Nephron progenitor cell (in vitro differentiated cells): ENCODE measurements at places on chromosomes 12 and 14.

DNA sequence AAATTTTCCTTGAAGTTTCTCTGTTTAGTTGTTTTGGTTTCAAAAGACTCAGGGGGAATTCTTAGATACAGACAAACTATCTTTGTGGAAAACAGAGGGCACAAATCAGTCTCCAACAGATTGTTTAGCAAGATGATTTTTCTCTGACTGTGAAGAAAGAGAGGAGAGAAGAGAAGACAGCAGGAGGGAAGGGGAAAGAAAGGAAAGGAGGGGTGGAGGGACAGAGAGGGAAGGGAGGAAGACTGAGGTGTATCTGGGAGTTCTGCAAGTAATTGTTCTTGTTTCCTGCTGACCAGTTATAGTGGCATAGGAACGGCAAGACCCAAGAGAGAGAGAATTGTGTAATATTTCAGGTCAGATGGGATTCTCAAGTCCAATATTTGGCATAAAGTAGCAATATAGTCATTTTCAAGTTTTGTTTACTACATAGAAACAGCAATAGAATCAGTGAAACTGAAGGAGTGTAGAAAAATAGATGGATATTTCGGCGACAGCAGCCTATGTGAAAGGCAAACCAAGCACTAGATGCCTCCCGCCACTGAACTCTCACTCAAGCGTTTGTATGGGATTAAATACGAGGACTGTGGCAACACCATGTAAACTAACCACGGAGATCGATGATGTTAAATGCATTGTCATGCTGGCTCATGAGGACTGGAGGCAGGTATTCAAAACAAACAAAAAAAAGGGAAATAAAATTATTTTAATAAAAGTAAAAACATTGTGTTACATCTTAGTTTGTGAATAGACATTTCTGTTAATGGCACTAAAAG lies 342.5 kb downstream of the SLC16A7 start:
- no peak for DNase-seq

DNA sequence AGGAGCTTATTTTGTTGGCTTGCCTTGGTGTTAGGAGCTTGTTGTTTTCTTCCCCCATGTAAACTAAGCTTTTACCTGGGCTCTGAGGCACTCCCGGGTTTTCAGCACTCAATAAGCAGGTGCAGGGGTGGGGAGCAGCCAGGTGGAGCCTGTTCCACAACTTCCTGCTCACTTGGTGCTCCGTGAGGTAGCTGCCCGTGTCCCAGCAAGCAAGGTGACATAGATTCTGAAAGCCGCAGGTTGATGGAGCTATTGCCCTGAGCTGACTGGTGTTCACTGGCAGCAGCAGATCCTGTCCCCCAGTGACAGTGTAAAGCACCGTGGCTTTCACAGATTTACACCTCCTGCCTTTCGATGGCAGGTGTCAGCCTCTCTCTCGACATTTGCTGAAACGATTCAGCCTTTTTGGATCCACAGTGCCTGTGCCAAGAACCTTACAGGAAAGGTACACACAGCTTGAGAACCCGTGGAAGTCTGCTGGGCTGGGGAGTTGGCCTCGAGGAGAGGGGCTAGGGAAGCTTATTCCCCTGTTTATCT lies 295.7 kb upstream of the FKBP4 start:
- no peak for DNase-seq

DNA sequence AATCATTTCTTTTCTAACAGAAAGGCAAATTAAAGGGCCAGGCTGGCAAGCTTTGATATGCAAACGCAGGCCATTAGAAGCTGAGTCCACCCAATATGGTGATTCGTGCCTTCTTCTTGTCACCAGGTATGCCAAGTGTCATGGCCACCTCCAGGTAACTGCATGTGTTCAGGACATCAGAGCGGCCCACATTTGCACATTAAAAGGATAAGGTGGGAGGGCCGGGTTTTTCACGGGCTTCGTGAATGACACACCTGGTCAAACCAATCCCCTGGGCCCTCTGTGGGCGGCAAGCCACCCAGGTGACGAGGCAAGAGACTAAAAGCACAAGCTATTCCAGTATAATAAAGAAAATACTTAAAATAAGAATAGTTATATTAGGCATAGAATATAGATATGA lies 75.9 kb upstream of the TSPAN11 start:
- DNase-seq, result no peak

GRCh38 chr12:67320614-67321295 lies 51.6 kb downstream of the CAND1 start:
- DNase-seq, result no peak

- DNase-seq, result no peak
Measured at GRCh38 chr14:48584031-48584430, 908.6 kb upstream of the MDGA2 start.

DNA sequence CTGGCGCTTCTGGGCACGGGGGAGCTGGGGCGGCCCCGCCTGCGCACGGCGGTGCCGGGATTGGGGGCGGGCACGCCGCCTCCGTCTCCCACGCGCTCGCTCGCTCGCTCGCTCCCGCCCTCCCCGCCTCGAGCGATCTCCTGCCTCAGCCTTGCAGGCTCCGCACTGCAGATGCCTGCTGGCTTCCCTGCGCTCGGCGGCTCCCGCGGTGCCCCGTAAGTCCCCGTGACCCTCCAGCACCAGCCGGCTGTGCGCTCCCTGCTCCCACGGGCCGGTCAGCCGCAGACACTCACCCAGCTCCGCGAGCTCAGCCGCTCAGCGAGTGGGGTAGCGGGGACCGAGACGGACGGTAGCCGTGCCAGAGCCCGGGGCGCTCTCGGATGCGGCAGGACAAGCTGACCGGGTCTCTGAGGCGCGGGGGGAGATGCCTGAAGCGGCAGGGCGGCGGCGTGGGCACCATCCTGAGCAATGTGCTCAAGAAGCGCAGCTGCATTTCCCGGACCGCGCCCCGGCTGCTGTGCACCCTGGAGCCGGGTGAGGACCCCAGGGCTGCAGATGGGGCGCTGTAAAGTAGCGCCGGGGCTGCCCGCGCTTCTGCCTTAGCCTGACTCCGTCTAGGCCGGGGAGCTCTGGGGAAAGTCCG lies at the start of gene TBC1D30:
TBC1D30 (plus strand) TSS at position 148 of the 643 bp plus-strand sequence; CDS start at position 381, 233 bp downstream.
- DNase-seq, result peak; percentile 75

- no peak for DNase-seq
Measured at GRCh38 chr12:42021469-42021868, 123.2 kb downstream of the GXYLT1 start.

- peak; percentile 39 for DNase-seq
Measured at GRCh38 chr12:42756841-42757623, 167.5 kb upstream of the PRICKLE1 start.

- DNase-seq, result no peak
Measured at GRCh38 chr12:51307655-51308593, 16.1 kb downstream of the BIN2 start.

DNA sequence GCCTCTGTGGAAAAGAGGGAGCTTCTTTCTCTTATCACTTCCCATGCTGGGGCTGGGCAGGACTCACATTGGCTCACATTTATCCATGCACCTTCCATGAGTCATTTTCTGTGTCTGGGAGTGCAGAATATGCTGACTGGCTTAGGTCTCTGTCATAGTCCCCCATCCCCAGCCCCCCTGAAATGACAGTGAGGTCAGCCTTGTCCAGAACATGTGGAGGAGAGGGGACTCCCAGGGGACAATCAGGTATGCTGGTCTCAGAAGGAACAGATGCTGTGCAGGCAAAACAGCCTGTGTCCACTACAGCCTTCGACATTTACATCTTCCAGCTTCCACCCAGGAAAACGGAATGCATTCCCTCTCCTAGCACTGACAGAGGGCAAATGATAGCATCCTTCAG lies 35.0 kb downstream of the ADGRD1 start:
- no peak for DNase-seq

- no peak for DNase-seq
Measured at GRCh38 chr14:31243860-31244259, 36.3 kb upstream of the HECTD1 start.

- no peak for DNase-seq
Measured at GRCh38 chr14:96047101-96047500, 7.9 kb downstream of the C14orf132 start.

GRCh38 chr12:6347367-6348338 lies 5.8 kb upstream of the TNFRSF1A start:
- DNase-seq, result no peak

DNA sequence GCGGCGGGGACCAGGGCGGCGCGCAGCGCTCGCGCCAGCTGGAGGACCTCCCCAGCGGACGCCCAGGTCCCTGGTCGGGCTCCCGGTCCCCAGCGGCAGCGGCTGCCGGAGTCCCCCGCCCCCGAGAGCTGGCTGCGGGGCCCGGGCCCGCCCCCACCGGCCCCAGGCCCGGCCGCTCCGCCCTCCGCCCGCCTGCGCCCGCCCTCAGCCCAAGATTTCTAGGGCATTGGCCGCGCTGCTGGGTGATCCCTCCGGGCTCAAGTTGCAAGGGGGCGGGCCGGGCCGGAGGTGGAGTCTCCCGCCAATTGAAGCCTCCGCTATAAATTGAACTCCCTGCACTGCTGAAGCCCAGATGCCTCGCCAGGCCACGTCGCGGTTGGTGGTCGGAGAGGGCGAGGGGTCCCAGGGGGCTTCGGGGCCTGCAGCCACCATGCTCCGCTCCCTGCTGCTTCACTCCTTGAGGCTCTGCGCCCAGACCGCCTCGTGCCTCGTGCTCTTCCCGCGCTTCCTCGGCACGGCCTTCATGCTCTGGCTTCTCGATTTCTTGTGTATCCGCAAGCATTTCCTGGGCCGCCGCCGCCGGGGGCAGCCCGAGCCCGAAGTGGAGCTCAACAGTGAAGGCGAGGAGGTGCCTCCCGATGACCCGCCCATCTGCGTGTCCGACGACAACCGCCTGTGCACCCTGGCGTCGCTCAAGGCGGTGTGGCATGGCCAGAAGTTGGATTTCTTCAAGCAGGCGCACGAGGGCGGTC lies at the start of gene DIO3:
DIO3 (plus strand) TSS at position 351 of the 752 bp plus-strand sequence.
- peak; percentile 95 for DNase-seq

DNA sequence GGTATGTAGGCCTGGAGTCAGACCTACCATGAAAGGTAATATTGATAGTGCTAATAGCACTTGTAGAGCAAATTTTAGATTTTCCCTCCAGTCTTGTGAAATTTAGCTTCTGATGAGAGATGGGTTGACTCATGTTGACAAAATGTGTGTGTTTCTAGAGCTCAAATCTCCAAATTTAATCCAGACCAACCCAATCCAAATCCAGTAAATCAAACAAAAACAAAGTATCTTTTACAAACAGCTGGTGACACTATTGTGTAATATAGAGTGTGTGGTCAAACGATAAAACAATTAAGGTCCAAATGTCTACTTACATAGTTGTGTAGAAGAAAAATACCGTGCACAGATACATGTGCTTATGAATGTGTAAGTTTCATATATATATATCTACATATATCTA lies 63.4 kb upstream of the KITLG start:
- no peak for DNase-seq

- no peak for DNase-seq
Measured at GRCh38 chr12:75564852-75565251, 53.4 kb upstream of the KRR1 start.
